ENCODE measurements at places on chromosomes 13 and 19.
A peak's percentile ranks its signal among the peaks of the same experiment; 100 is the strongest.

GRCh38 chr13:107407074-107407473 lies 808.3 kb downstream of the LIG4 start:
- DNase-seq, result no peak

GRCh38 chr13:63541336-63541735 lies 2125.7 kb upstream of the PCDH20 start:
- no peak for DNase-seq

DNA sequence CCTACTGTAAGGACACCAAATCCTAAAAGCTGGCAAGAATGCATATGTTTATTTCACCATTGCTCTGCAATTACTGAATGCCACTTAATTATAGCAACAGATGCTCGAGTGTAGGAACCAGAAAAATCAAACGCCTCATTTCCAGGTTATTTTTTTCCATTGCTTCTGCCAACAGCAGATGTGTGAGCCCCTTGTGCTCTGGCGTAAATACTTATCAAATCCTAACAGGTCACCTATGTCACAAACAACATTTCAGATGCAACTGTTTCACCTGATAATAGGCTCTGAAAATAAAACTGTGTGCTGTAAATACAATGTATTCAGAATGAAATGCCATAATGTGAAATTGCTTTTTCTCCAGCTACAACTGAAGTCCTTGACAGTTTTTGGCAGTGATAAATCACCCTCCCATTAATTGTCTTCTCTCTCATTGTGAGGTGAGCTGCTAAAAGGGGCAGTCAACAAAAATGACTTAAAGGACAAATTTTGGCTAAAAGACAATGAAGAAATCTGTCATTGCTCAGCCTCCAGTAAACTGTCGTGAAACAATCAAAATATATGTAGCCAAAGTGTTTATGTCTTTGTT lies 344.0 kb downstream of the DACH1 start:
- no peak for DNase-seq

DNA sequence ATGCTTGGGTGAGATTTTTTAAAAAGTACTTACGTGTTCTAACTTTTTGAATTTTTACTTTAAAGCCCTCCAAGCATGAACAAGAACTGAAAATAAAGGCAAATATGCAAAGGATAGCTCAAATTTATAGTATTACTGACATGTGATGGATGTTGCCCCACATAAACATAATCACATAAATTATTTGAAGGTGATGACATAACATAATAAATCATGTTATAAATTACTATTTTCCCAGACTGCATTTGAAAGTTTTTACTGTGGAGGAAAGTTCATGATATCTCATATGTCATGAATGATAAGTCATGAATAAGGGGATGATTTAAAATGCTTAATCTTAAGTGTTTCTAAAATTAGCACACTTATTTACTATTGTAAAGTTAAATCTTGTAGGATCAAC lies 705.7 kb upstream of the SLITRK1 start:
- no peak for DNase-seq

GRCh38 chr13:57045826-57046546 lies 94.7 kb upstream of the PRR20A start:
- no peak for DNase-seq

DNA sequence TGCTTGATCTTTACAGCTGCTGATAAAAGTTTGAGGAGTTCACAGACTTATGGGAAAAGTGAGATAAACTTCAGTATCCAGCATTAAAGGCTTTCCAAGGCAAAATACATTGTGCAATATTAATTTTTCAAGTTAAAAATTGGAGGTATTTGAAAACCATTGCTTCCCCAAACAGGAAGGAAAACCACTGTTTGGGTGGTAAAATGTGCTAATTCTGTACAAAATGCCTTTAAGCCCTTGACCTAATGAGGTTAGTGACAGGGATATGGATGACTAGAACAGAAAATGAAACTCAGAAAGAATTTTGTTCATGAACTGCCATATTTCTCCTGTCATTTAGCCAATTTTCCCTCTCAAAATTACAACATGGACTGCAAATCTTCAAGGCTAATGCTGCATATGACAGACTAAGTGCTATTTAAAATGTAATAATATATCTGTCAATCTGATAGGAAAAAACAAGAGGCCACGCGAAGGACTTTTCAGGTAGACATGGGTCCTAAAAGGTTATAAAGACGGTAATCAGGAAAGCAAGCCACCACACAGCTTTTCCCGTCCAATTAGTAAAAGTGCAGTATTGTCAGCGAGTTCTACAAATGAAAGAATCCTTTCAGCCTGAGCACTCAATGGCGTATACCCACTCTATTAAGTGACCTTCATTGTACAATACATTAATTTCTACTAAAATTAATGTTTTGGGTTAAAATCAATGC lies 212.8 kb downstream of the ENOX1 start:
- no peak for DNase-seq

DNA sequence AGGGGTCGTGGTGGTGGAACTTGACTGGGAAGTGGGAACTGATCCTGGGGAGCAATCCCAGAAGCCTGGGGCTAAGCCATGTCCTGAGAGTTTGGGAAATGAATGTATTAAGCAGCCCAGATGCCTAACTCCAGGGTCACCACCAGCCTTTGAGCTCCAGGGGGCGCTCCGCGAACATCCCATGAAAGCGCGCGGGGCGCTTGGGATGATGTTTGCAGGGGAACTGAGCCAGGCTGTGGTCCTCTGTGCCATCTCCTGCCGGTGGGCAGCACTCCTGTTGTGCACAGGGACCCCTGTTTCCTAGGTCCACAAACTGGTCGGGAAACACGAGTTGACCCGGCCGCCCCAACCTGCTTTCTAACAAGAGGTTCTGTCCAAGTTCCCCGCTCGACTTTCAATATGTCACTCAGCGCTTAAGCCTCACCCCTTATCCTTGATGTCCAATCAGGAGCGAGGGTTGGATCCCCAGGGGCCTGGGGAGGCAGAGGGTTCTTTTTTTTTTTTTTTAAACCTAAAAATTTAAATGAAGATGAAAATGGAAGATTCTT lies 14.4 kb downstream of the LEUTX start:
- peak; percentile 86 for DNase-seq

DNA sequence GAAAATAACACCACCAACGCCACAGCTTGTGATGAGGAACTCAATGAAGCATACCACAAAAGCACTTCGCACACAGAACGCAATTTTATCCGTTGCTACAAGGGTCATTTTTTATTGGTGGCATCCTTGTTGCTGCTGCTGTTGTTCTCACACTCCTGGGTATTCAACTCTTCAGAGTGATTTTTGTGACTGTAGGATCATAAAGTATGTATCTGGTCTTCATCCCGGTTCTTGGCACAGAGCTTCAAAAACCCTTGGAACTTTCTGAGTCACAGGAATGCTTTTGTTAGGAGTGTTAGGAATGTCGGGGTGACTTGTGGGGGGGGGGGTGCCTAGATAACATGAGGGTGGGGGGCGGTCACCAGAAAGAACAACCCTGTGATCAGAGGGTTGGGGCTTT lies 108.4 kb downstream of the ZNF557 start:
- DNase-seq, result no peak

DNA sequence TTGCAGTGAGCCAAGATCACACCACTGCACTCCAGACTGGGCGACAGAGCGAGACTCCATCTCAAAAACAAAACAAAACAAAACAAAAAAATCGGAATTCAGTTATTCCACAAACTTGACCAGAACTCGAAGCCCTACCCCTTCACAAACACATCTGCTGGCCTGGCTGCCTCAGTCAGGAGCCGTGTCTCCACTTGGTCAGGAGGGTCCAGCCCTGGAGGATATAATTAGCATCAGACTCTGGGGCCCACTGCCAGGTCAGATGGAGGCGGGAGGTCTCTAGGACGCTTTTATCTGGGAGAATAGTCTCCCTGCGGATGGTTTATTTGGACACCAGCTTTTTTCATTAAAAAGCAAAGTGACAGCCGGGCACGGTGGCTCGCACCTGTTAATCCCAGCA lies 8.0 kb downstream of the ELL start:
- no peak for DNase-seq

DNA sequence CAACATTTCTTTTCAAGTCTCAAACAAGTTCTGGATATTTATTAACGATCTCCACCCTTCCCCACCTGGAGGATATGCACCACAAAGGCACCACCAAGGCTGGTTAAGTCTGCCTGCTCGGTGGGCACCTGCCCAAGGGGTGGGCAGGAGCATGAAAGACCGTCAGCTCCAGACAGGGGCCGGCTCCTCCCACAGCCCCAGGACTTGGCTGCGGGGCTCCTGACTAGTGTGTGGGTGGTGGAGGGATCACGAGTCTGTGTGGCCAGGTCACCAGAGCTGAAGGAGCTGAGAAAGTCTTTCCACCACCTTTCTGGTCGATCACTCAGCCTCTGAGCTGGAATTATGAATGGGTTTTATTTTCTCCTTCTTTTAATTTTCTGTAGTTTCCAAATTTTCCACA lies 7.8 kb downstream of the SLC7A1 start:
- no peak for DNase-seq

GRCh38 chr13:98143601-98144026 lies 720 bp downstream of the FARP1 start:
- no peak for DNase-seq

DNA sequence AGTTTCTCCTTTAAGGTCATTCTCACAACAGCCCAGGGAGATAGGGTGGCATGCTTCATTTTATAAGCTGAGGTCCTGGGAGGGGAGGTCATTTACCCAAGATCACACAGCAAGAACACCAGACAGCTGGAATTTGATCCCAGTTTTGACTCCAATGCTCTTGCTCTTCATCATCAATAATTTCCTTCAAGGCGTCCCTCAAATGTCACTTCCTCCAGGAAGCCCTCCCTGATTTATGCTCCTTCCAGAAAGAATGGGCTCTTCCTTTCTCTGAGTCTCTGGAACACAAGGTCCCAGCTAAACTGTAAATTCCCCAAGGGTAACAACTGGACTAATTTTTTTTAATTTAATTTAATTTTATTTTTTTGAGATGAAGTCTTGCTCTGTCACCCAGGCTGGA lies 4.7 kb upstream of the DHX34 start:
- no peak for DNase-seq

DNA sequence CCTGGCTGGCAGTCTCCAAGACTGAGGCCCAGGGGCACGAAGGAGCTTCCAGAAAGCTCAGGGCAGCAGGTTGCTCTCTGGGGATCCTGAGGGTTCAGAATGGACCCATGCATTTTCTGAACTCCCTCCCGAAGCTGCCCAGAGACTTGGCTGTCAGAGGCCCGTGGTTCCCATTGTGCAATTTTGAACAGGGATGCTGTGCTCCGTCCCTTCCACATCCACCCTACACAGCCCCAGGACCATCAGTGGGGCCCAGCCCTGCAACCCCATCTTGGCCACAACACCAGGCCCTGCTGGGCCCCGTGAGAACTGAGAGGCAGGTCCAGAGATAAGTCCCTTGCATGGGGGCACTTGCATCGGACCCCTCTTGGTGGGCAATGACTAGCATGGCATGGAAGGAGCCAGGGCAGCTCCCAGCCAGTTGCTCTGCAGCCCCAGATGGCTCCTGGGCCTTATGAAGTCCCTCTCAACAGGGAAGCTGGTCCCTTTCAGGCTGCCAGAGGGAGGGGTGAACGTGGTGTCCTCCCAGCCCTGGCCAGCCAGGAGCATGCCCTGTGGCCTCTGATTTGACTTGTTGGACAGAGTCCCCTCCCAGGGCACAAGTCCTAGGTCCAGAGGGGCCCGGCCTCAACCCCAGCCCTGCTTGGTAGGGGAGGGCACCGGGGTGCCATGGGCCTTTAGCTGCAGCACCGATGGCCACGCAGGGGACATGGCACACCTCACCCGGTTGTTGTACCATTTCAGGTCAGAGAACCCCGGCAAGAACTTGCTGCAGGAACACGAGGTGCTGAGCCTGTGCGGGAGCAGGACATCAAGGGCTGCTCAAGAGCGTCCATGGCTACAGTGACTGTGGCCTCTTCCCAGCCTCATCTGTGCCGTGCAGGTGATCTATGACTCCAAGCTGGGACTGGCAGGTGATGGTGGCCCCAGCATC lies 17.3 kb upstream of the ZNF14 start:
- DNase-seq, result no peak

GRCh38 chr13:44664308-44664707 lies 88.2 kb upstream of the TSC22D1 start:
- DNase-seq, result no peak

DNA sequence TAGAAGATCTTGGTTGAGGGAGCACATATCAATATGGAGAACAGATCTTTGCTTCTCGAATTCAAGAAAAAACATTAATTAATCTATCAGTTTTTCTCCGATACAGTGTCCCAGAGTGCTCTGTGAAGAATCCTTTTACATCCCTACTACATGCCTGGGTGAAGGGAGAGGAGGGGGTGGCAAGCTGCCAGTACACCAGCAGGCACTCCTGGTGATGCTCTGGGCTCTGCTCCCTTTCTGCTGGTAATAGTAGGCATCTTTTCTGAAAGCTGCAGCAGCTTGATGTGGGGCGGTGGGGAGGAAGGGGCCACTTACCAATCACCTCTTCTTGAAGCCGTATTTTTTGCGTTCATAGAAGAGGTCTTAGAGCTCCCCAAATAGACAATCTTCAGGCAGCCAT lies 30.7 kb downstream of the PBX4 start:
- DNase-seq, result no peak

DNA sequence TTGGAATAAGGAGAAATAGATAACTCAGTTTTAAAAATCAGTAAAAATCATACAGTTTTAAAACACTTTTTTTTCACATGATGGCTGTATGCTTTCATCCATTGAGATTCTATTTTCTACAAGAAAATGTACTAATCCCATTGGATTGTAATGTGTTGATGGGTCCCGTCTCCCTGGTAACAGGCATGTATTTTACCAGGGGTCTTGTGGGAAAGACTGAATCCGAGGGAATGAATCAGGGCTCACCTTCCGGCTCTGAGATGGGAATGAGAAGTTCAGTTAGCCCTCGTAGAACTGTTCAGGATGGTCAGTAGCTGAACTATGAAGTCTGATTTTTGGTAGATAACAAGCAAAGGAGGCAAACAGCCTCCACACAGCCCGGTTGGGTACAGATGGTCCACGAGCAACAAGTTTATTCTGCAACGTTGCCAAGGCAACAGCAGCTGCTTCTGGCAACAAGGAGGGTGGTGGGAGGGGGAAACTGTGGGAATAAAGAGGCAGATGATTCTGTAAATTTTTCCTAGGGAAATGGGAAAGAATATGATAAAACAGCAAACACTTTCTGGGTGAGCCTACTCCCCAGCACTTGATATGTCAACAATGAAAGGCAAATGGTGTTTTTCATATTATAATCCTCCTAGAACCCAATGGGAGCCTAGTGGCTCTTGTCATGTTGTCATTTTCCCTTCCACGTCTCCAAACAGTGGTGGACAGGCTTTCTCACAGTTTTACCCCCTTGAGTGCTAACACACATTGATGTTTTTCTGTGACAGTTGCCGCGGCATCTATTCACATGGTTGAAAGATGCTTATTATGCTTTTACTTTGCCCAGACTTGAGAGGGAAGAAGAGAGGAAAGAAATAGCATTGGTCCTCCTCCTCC lies 12.4 kb upstream of the SIAH3 start:
- DNase-seq, result no peak

GRCh38 chr19:41510484-41510883 lies 65.5 kb upstream of the CEACAM21 start:
- no peak for DNase-seq

- no peak for DNase-seq
Observed at GRCh38 chr19:2113439-2114211, 16.9 kb downstream of the IZUMO4 start.

Data from activated T-cell treated with anti-CD3 and anti-CD28 coated beads, Interleukin-2, amount 50 U/mL, for 24 hours (primary cell).